Stimulated activated CD4-positive, alpha-beta T cell treated with anti-CD3 and anti-CD28 coated beads, Interleukin-1b, Interleukin-23, amount 100 ng/mL, for 1 hour (primary cell): ENCODE measurements at places on chromosomes 7 and 10.

- DNase-seq, result no peak
Observed at GRCh38 chr10:68406111-68406814, 814 bp downstream of the RUFY2 start.

DNA sequence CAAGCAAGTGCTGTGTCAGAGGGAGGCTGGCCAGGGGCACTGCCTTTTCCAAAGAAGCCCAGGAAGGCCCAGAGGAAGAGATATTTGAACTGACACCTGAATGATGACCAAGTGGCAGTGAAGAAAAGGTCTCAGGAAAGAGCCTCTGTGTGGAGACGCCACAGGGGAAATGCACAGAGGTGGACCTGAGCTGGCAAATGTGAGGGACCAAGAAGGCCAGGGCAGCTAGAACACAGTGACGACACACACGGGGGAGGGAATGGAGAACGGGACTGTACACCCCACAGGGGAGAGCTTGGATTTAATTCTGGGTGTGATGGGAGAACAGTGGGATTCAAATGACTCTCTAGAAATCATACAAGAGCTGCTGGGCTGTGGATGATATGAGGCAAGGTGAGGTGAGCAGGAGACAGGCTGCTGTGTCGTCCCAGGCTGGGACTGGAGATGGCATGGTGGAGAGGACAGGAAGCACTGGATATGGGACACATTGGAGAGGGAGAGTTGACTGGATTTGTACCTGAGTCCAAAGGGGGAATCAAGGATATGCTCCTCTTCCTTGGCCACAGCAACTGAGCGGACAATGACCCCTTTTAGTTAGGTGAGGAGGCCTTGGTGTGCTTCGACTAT lies 84.2 kb upstream of the DDC start:
- no peak for DNase-seq

DNA sequence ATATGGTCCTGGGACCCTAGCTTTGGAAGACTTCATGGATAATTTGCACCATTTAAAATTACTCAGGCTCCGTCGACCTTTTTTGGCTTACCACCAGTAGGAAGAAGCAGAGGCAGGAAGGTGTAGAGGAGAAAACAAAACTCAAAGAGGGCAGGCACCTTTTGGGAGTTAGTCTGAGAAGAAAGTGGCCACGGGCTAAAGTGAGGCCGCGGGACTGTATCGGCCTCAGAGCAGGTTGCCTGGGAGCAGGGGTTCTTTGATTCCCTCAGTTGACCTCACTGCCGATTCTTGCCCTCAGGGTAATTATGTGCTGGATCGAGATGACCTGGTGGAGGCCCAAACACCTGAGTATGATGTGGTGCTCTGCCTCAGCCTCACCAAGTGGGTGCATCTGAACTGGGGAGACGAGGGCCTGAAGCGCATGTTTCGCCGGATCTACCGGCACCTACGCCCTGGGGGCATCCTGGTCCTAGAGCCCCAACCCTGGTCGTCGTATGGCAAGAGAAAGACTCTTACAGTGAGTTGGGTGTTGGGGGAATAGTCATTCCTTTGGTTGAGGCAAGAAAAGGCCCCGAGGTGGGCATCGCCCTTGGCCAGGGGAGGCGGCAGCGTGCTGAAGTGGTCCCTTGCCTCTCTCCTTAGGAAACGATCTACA lies 3.1 kb downstream of the MEPCE start:
- no peak for DNase-seq

GRCh38 chr7:4726566-4726965 lies 44.5 kb downstream of the FOXK1 start:
- no peak for DNase-seq

DNA sequence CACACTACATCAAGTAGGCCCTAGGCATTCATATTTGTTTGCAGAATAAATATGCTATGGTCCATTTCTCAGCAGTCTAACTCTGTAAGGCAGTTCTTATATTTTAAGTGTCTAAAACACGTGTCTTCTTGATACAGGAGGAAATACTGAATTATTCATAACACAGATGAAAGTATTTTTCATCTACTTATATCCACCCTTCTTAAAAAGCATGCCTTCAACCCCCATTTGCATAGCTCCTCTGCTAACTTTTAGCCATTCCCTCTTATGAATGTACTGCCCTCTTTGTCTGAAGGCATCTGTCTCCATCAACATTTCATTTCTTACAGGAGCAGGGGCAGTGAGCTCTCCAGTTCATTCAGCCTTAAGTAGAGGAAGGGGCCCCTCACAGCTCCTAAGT lies 57.7 kb downstream of the ZFAND4 start:
- no peak for DNase-seq

- DNase-seq, result no peak
Observed at GRCh38 chr10:620417-620816, 69.1 kb downstream of the DIP2C start.

- no peak for DNase-seq
Observed at GRCh38 chr7:117259615-117260014, 63.2 kb downstream of the WNT2 start.

DNA sequence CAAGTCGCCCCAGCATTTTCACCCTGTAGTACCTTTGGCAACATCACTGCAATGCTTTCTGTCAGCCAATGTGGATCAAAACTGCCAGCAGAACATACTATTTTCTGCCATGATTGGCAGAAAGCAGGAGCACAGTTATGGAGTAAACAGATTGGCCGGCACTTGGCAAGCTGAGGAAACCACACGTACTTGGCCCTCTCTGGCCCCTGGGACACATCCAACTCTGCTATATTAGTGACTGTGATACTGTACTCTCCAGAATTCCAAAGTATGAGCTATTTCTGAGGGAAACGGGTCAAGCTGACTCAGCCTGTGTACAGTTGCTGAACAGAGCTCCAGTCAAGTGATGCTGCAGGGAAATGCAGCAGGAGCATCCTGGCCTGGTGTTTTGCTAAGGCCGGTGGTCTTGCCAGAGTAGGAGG lies 39.8 kb upstream of the LANCL2 start:
- DNase-seq, result no peak

DNA sequence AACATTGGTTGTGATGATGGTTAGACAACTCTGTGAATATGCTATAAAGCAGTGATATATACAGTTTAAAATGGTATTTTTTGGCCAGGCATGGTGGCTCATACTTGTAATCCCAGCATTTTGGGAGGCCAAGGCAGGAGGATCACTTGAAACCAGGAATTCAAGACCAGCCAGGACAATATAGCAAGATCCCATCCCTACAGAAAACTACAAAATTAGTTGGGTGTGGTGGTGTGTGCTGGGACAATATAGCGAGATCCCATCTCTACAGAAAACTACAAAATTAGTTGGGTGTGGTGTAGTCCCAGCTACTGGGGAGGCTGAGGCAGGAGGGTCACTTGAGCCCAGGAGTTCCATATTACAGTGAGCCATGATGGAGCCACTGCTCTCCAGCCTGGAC lies 27.5 kb upstream of the MSMB start:
- DNase-seq, result no peak
